ENCODE measurements at places on chromosomes 3 and 15.

GRCh38 chr15:75136118-75136517, 65.6 kb upstream of the C15orf39 start:
- DNase-seq, result no peak

GRCh38 chr3:149366031-149366430, 11.4 kb downstream of the TM4SF1 start:
- DNase-seq, result no peak

DNA sequence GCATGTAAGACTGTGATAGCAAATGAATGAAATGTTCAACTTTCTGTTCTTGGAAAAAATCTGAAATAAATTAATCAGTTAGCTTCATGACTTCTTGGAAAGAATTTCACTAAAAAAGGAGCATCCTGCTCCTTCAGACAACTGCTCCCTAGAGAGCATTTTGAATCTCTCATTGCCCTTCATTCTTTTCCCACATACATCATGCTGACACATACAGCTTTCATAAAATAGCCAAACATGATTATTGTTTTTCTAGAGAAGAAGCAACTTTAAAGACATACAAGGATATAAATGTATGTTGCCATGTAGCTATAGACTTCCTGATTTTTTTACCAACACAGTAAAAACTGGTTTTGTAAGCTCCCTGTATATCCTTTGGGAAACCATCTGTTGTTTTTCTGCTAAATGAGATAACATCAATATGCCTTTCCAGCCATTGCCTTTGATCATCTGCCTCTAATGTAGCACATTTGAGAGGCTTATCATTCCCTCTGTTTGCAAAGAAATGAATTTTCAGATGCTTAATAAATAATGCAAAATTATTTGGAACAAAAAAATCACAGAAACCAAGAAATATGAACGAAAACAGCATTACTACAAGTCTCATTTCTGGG, 248.2 kb upstream of the GPR149 start:
- DNase-seq, result no peak

- DNase-seq, result no peak
Measured at GRCh38 chr3:128397484-128397883, 69.2 kb downstream of the DNAJB8 start.

DNA sequence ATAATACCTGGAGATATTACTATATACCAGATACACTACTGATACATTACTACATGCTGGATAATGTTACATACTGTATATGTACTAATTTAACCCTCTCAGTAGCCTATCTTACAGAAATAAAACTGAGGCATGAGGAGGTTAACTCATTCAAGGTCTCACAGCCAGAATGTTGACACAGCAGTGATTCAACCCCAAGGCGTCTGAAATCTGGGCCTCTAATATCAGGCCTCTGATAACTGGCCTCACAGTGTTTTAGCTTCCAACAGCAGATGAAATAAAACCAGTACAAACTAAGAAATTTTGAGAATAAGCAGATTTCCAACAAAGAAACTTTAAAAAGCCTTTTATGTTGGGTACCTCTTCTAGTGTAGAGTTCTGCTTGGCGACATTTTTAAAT, 23.4 kb downstream of the DZIP1L start:
- no peak for DNase-seq
